ENCODE measurements at places on chromosomes 4 and X. TPM values are rescaled to one million over a fixed set of nuclear protein-coding genes. Genes with fewer than 3 reads are reported as not detected.

DNA sequence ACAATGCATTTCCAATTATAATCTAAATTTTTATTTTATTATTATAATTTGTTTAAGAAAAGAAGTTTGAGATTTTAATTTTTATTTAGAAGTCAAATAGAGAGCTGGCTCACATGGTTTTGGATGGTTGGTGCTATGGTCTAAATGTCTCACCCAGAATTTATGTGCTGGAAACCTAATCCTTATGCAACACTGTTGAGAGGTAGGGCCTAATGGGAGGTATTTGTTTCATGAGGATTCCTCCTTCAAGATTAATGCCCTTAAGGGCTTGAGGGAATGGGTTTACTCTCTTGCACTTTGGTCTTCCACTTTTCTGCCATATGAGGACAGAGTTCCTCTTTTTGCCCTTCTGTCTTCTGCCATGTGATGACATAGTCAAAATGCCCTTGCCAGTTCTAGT is 960.5 kb upstream of the IGFBP7 start:
- no peak for DNase-seq

The SNX25 gene
- total RNA-seq: 12.5 TPM

DNA sequence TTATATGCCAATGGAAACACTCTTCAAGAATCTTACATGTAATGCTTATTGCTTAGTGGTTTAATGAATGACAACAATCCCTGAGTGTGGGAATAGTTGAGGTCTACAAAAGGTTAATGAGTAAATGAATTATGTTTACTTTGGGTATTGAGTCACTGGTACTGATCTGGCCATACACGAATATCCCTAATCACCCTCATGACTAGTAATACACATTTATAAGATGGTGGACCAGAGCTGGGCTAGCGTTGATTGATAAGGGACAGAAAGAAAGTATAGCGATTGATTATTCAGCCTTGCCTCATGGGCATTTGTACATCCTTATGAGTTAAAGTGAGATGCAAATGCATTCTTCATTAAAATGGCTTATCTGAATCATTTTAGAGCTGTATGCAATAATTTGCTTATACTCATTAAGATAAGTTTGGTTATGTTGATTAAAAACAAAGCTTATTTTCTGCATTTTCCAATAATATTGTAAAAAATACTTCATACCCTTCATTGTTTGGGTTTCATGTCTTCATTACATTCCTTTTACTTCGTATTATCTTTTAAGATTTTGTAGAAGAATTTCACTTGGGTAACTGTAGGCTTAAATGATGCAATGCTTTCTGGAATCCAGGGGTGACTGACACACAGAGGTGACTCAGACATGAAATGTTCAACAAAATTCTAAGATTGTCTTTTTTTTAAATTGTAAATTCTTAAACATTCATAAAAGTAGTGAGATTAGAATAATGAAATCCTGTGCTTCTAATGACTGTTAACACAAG is 47.4 kb downstream of the FGF2 start:
- DNase-seq: no peak

- DNase-seq: no peak
Measured at GRCh38 chr4:158496030-158496741, 25.5 kb upstream of the RXFP1 start.

GRCh38 chrX:150326541-150327247 is 36.4 kb upstream of the MAMLD1 start:
- no peak for DNase-seq

DNA sequence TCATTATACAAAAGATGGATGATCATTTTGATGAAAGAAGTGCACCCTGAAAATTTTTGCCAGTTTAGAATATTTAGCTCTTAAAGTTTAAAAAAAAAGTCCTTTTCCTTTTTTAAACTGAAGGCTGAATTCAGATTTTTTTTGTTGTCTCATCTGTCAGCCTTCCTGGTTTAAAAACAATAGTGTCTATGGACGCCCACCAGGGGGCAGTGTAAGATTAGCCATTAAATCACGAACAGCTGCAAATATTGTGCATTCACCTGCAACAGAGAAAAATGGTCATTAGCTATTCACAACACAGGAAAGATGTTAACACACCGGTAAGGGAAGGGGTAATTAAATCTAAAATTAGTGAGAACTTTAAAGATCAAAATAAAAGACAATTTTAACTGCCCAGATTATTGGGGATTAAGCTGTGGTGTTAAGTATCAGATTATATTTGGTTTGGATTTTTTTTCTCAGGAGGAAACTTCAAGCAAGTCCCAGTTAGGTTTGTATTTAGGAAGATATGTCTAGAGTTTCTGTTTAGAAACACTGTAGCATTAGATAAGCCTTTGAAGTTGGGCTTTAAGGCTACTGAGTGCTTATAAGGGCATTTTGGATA is 4.4 kb upstream of the CXorf38 start:
- peak; percentile 63 for DNase-seq

GRCh38 chr4:113604955-113605354 is 156.6 kb downstream of the CAMK2D start:
- no peak for DNase-seq

The BCORL1 gene
- total RNA-seq: 2.7 TPM

GRCh38 chr4:53863158-53863557 is 201.2 kb downstream of the CHIC2 start:
- DNase-seq: no peak

The RAP2C gene
- total RNA-seq: 25.8 TPM

DNA sequence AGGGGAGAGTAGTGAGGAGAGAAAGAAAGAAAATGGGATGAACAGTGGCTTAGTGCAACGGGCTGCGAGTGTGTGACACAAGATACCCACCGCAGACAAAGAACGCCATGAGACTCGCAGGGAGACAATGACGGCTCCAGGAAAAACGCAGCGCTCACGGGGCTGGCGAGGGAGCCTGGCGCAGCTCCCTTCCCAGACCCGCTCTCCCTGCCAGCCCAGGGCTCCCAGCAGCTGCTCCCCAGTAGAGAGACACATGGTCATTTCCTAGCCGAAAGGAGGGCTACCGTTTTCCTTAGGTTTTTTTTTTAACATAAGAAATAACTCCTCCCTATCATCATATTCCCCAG is 149.5 kb downstream of the MAML3 start:
- peak; percentile 64 for DNase-seq

DNA sequence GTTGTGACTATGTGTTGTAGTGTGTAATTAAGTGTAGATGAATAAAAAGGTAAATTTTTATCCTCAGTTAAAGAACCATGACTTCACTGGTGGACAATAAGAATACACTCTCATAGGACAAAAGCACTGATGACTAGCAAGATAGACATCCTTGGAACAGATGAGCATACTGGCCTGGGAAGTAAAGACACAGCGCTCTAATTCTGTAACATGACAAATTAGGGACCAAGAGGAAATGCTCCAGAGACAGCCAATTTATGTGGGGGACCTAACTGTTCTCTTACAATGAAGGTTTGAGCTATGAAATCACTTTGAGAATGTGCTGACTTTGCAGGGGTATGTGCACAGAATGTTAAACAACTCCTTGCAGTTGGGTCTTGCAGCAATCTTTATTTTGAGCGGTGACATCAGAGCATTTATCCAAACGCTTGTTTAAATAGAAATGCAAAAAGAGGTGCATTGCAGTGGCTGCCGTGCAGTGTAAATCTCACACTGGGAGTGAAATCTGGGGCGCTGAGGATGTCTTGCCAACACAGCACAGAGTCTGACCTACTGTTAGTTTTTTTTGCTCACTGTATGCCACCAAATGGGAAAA is 109.3 kb downstream of the MAGEC2 start:
- no peak for DNase-seq

DNA sequence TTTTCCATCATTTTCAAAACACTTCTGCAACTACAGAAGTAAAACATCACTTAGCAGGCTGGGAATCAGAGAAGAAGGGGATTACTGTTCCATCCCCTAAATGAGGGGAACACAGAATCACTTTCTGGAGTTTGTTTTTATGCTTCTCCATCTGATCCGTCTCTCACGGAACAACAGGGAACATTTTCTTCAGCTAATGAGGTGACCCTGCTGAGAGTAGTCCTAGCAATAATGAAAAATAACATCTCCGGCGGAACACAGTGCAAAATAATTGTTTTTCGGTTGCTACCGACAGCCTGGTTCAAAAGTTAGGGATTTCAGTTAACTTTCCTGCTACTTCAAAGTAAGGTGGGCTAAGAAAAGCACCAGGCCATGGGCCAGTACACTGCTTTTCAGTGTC is 322.9 kb downstream of the UNC5C start:
- no peak for DNase-seq

The SGMS2 gene
- 67.8 TPM for total RNA-seq

Measured in right lobe of liver (tissue), 6 donors.